Kidney epithelial cell (primary cell): ENCODE measurements at places on chromosomes 4 and X. TPM values are rescaled to one million over a fixed set of nuclear protein-coding genes. Genes with fewer than 3 reads are reported as not detected.

EPGN gene
- total RNA-seq = 5.2 and 7.5 TPM in 2 replicates

SLC6A8 gene
- 35.0 and 36.0 TPM in 2 replicates for total RNA-seq

NSG1 gene
- 9.7 and 12.7 TPM in 2 replicates for total RNA-seq

PFKFB1 gene
- 0.14 TPM in 1 of 2 replicates, not detected in the other for total RNA-seq

NMU gene
- 0.55 and 0.71 TPM in 2 replicates for total RNA-seq

DRD5 gene
- total RNA-seq = not detected in 2 replicates

RIBC1 gene
- total RNA-seq = 0.38 and 0.41 TPM in 2 replicates

UGT2B15 gene
- total RNA-seq = not detected in 2 replicates

KIT gene
- 0.34 and 1.7 TPM in 2 replicates for total RNA-seq

HSFX4 gene
- not detected in 2 replicates for total RNA-seq

C4orf17 gene
- total RNA-seq = not detected in 2 replicates

NXF2B gene
- not detected in 2 replicates for total RNA-seq

CT45A10 gene
- total RNA-seq = not detected in 2 replicates
